ENCODE measurements at places on chromosomes 6 and 20.

GRCh38 chr20:63090682-63091571 is 84.2 kb upstream of the BHLHE23 start:
- no peak for DNase-seq

DNA sequence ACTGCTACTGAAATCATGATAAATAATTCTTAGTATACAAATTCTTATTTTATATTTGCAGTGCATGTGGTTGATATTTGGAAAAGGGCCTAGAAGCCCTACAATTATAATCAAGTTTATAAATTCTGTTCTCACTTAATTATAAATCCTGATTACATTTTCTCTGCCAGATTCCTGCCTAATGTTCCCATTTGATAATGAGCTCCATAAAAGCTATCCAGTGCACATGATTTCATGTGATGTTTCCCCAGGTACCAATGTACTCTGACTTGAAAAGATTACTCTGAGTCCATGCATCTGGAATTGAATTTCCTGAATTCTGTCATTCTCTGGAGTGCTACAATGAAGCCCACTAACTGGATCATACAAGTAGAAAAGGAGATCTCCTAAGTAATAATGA is 292.2 kb downstream of the FRK start:
- no peak for DNase-seq

DNA sequence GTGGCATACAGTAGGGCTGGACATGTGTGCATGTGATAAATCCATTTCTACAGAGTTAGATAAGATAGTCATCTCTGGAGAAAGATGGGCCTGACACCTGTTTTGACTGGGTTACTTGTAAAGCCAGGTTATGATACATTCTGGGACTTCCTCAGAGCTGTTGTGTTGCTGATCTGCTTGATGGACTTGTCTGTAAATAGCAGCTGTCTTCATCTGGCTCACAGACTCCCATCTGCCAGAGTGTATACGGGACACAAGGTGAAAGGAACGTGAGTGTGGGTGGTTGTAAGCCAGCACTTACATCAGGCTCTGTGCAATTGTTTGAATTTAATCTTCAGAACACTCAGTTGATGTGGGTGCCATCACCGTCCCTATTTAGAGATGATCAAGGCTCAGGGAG is 49.8 kb downstream of the ZDHHC14 start:
- DNase-seq = no peak

- no peak for DNase-seq
These were observed 91.9 kb downstream of the RFPL4B start for GRCh38 chr6:112439010-112439409.

GRCh38 chr20:60262967-60263603 is 304.9 kb downstream of the CDH26 start:
- no peak for DNase-seq

- DNase-seq = peak; percentile 35
These were observed 87.7 kb downstream of the PDE7B start for GRCh38 chr6:135939208-135939591.

- DNase-seq = no peak
These were observed 50.4 kb upstream of the APCDD1L start for GRCh38 chr20:58565461-58566175.

- DNase-seq = no peak
These were observed 6.2 kb upstream of the GHRH start for GRCh38 chr20:37267667-37268313.
